ENCODE measurements at places on chromosomes 6 and 20. TPM values are rescaled to one million over a fixed set of nuclear protein-coding genes. Genes with fewer than 3 reads are reported as not detected.

Gene NOTCH4
- 1.7 TPM for total RNA-seq

Gene OPRM1
- not detected for total RNA-seq

Gene MAPK14
- 62.7 TPM for total RNA-seq

Gene GGTLC1
- total RNA-seq = not detected

Gene MROH8
- total RNA-seq = 2.5 TPM

Gene SLC22A7
- not detected for total RNA-seq

Gene AGPAT1
- total RNA-seq = 26.5 TPM

Gene B3GALT4
- total RNA-seq = 47.2 TPM

Gene MOG
- not detected for total RNA-seq

Gene SLC22A23
- 8.0 TPM for total RNA-seq

Gene UNC5CL
- 6.3 TPM for total RNA-seq

Gene RHAG
- 0.66 TPM for total RNA-seq

Gene TULP1
- total RNA-seq = not detected

Gene MYH7B
- 0.48 TPM for total RNA-seq

Gene TFAP2A
- total RNA-seq = not detected

Gene STX7
- 27.4 TPM for total RNA-seq

Gene TBXT
- not detected for total RNA-seq

Gene SLC35F1
- total RNA-seq = not detected

Gene POM121L2
- total RNA-seq = not detected

Gene GNAS-AS1
- total RNA-seq = 1.5 TPM

Gene LAMP5
- total RNA-seq = not detected

Gene CALHM4
- not detected for total RNA-seq

Measured in T-cell (primary cell).